Activated T-cell treated with anti-CD3 and anti-CD28 coated beads for 48 hours (primary cell): ENCODE measurements at places on chromosomes 4 and X.
A peak's percentile ranks its signal among the peaks of the same experiment; 100 is the strongest.

GRCh38 chr4:52554612-52555355 is 104.3 kb downstream of the USP46 start:
- no peak for DNase-seq

GRCh38 chr4:87030755-87031441 is 96.1 kb downstream of the AFF1 start:
- DNase-seq: no peak

DNA sequence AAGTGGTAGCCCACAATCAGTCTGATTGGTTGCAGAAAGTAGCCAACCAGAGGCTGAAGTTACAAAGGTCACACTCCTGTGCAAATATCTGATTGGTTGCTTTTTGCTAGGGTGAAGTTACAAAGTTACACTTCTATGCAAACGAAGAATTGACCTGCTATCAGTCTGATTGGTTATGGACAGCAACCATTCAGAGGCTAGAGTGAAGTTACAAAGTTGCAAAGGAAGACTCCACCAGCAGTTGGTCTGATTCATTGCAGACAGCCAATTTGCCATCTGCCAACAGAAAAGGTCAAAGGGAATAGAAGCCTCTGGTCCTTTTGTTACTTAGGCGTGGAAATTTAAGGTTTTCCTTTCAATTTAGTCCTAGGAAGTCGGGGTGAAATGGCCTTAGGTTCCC is 377.7 kb downstream of the PRDM5 start:
- no peak for DNase-seq

DNA sequence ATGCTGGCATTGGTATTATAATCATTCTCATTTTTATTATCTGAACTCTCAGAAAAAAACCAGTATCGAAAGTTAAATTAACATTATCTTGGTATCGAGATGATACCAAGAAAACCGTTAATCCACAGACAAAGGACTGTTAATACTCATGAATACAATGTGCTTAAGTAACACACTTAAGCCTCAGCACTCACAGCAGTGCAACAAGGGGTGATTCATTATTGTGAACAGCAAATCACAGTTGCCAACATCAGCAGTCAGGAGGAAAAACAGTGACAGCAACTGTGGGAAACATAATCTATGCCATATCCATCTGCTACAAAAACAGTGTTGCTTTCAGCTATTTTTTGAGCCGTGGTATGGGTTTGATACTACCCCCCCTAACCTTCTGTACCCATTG is 210.9 kb upstream of the ATOH1 start:
- no peak for DNase-seq

- DNase-seq: no peak
Measured at GRCh38 chr4:40843696-40844095, 93.9 kb downstream of the NSUN7 start.

DNA sequence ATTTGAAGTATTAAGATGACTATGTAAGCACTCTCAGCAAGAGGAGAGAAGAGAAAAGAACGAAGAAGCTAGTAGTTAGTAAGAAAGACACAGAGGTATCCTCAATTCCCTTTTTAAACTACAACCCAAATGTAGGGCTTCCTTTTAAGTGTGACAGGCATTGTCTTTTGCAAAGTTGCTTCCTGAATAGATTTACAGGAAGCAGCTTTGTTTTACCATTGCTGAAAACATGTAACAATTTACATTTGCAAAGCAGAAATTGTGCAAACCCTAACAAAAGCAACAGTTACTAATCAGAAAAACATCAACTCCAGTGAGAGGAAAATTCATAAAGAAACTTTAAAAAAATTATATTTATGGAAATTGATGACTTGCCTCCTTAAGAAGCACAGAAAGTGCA is 96.4 kb downstream of the FAM13A start:
- DNase-seq: no peak

DNA sequence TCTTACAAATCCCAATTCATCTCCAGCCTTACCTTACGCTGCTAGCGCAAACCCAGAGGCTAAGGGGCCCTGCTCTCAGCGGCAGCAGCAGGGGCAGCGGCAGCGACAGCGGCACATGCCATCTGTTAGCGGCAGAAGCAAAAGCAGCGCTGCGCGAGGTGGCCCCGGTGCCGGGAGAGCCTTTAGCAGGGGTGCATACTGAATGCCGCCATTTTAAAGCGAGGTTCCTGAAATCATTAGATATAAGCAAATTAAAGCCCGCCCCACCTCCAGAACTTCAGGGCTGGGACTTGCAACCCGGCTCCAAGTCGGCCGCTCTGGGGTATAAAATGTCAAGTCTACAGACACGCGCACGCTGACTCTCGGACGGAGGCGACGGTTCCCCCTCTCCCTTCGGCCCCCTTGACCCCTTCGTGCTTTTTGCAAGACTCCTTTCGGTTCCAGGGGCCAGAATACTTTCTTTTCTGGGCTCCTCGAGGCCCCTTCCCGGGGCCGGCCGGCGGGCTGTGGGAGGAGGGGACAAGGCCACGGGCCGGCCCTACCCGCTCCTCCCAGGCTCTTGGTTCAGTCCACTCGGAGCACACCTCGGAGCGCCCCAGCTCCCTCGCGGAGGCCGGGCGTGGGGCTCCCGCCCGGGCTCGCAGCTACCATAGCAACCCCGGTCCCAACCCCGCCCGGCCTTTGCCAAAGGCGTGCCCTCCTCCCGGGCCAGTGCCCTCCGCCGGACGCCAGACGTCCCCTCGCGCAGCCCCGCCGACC is at the start of gene MBNL3:
Gene MBNL3 (minus strand): TSS at position 220 of the 759 bp plus-strand sequence. CDS start 49,427 bp downstream, outside the sequence.
- DNase-seq: peak; percentile 35

- DNase-seq: no peak
Measured at GRCh38 chrX:44143061-44143602, 169.9 kb upstream of the NDP start.

DNA sequence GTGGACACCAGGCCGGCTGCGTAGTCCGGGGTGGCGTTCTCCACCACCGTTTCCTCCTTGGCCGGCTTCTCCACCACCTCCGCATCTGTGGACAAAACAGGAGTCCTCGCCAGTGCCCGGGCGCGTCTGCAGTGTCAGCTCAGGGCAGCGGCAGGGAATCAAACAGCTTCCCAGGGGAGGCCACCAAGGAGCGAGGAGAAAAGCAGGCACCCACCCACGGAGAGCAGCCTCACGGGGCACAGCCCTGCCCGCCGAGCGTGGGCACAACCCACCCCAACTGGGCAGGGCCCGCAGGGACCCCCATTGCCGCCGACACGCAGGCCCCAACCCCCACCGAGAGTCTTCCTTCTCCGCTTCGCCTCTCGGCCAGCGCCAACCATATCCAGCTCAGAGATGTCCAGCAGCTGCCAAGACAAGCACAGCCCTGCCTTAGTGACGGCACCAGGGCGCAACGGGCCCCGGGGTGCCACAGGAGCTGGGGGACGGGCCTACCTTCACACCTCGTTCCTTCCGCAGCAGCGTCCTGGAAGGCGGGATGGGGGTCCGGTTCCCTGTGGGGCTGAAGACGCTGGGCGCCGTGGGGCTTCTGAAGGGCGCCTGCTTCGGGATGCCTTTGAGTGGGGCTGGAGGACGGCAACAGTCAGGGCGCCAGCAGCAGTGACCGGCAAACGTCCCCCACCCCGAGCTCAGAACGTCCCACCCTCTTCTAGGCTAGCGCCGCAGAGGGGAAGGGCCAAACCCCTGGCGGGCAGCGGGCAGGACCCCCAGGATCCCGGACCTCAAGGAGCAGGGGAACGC is 22.8 kb downstream of the NELFA start:
- DNase-seq: no peak

DNA sequence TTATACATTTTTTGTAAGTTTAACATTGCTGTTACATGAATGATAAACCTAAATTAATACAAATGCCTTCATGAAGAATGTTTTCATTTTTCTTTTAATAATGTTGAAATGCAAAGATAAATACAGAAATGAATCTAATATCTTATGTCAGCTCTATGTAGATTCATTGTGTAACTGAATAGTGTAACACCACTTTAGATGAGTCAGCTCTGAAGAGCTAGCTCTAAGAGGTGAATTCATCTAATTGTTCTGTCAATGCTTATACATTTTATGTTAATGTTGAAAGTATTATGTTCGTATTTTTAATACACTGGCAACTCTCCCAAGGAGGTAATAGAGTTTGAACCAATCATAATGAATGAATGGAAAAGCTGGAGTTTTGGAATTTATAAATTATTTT is 146.9 kb upstream of the FMR1 start:
- no peak for DNase-seq

GRCh38 chrX:26889574-26889973 is 573.6 kb downstream of the PPP4R3C start:
- no peak for DNase-seq

DNA sequence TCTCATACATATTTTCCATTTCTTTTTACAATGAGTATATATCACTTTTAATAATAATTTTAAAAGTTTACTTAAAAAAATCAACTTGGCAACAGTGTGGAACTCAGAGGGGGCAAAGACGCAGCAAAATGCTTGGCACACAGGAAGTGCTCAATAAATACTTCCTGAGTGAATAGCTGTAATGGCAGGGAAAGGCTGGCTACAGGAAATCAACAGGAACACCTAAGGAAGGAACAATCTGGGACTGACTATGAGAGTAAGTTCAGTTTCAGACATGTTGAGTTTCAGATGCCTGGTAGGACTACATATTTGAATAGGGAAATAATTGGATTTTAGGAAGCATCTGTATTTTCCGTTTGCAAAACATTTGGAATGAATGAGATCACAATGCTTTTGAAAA is 137.6 kb downstream of the SCLT1 start:
- no peak for DNase-seq

GRCh38 chrX:68827256-68827655 is 1.6 kb upstream of the EFNB1 start:
- no peak for DNase-seq

DNA sequence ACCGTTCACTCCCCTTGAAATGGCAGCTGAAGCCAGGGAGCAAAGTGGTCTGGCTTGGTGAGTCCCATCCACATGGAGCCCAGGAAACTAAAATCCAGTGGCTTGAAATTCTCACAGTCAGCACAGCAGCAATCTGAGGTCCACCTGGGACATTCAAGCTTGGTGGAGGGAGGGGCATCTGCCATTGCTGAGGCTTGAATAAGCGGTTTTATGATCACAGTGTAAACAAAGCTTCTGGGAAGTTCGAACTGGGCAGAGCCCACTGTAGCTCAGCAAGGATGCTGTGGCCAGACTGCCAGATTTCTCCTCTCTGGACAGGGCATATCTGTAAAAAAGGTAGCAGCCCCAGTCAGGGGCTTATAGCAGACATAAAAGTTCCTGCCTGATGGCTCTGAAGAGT is 15.5 kb upstream of the FAAH2 start:
- no peak for DNase-seq

- DNase-seq: no peak
Measured at GRCh38 chr4:6779667-6780565, 2.6 kb upstream of the KIAA0232 start.

DNA sequence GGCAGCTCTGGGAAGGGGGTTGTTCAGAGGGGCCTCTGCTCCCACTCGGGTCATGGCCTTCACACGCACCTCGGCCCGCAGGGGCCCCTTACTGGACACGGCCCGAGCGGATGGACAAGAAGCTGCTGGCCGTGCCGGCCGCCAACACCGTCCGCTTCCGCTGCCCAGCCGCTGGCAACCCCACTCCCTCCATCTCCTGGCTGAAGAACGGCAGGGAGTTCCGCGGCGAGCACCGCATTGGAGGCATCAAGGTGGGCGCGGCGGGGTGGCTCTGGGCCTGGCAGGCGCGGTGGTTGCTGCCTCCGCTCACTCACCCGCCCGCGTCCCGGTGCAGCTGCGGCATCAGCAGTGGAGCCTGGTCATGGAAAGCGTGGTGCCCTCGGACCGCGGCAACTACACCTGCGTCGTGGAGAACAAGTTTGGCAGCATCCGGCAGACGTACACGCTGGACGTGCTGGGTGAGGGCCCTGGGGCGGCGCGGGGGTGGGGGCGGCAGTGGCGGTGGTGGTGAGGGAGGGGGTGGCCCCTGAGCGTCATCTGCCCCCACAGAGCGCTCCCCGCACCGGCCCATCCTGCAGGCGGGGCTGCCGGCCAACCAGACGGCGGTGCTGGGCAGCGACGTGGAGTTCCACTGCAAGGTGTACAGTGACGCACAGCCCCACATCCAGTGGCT is 8.3 kb downstream of the FGFR3 start:
- DNase-seq: no peak

GRCh38 chr4:32161392-32161791 is 1441.2 kb downstream of the PCDH7 start:
- no peak for DNase-seq

- no peak for DNase-seq
Measured at GRCh38 chr4:7584606-7585159, 150.0 kb upstream of the PSAPL1 start.

DNA sequence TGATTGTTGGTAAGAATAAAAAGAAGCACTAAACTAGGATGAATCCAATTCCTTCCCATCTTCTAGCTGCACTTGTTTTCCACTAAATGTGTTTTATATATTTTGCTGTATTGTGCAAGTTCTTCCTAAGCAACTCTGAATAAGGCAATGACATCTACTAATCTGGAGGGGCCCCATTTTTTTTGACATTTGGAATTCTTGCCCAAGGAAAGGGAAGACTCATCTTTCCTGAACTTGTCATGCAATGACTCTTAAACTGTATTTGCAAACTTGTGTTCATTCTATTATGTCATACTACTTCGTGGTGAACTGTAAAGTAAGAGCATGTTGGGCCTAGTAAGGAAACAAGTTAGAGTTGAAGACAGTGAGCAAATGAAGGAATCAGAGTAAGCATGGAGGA is 45.9 kb downstream of the FREM3 start:
- DNase-seq: no peak

GRCh38 chr4:98605216-98605615 is 53.2 kb downstream of the TSPAN5 start:
- DNase-seq: no peak

DNA sequence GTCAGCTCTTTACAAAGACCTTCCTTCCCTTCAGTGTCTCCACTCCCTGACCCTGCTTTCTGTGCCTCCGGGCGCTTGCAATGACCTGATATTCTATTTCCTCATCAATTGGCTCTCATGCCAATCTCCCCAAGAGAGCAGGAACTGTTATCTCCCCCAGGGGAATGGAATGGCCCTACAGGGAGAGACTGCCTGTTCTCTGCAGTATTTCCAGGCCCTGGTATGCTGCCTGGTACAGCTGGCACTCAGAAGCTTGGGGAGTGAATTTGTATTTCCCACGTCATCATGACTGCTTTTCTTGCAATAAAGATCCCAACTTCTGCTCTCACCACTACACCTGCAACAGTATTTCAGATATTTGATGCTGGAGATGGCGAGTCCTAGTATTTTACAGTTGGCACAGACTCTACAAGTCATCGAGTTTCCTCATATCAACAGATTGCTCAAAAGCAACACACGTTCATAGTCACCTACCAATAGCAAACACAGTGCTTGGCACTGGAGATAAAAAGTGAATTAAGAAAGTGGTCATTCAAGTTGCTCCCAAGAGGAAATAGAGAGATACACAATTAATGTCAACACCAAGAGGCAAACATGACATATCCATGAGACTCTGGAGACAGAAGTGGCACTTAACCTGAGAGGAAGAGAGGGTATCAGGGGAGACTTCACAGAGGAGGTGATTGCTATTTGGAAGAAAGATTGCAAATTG is 90.5 kb upstream of the EGFL6 start:
- no peak for DNase-seq

GRCh38 chr4:73520821-73521220 is 39.3 kb downstream of the AFM start:
- no peak for DNase-seq
